CD4-positive, alpha-beta T cell treated with Interleukin-4 for 4 hours (primary cell): ENCODE measurements at places on chromosomes 6 and 20.

GRCh38 chr20:31566658-31567379 is 38.3 kb upstream of the ID1 start:
- peak; percentile 13 for DNase-seq

GRCh38 chr20:36572701-36573102 is 695 bp upstream of the TGIF2 start:
- peak; percentile 80 for DNase-seq

- DNase-seq = peak; percentile 30
These were observed 220.8 kb downstream of the TRDN start for GRCh38 chr6:123415844-123416468.

- no peak for DNase-seq
These were observed 97.3 kb upstream of the CHD6 start for GRCh38 chr20:41715526-41715925.

DNA sequence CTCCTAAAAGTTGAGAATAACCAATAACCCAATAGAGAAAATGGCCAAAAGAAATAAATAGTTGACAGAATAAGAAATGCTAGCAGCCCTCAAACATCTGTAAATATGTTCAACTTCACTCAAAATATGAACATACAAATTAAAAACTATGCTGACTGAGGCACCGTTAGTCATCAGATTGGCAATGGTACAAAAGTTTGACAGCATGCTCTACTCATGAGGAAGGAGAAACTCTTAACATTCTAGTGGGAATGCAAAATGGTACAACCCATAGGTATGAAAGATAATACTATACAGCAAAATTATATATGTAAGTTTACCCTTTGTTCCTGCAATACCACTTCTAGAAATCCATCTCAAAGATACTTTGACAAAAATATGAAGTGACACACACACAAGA is 1.6 kb upstream of the ZSCAN12 start:
- DNase-seq = no peak

GRCh38 chr6:139409026-139409425 is 34.6 kb upstream of the CITED2 start:
- DNase-seq = no peak

GRCh38 chr6:81609736-81610135 is 142.7 kb downstream of the TENT5A start:
- DNase-seq = no peak

GRCh38 chr6:37258405-37259105 is 611 bp upstream of the TMEM217 start:
- DNase-seq = no peak

DNA sequence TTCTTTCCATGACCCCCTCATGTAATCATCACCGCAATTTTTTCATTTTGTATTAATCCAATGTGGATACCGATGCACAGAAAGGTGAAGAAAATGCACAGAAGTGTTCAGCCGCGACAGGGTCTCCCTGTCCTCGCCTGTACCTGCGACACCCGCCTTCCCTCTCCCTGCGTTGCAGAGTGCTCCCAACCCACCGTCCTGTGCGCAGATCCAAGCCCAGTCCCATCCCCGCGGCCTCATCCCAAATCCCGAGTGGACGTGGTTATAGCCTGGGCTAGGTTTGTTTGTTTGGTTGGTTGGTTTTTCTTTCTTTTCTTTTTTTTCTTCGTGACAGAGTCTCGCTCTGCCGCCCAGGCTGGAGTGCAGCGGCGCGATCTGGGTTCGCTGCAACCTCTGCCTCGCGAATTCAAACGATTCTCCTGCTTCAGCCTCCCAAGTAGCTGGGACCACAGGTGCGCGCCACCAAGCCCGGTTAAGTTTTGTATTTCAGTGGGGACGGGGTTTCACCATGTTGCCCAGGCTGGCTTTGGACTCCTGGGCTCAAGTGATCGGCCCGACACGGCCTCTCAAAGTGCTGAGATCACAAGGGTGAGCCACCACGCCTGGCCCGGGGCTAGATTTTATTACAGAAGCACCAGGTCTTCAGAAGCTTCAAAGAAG is 536 bp upstream of the RAET1G start:
- no peak for DNase-seq

DNA sequence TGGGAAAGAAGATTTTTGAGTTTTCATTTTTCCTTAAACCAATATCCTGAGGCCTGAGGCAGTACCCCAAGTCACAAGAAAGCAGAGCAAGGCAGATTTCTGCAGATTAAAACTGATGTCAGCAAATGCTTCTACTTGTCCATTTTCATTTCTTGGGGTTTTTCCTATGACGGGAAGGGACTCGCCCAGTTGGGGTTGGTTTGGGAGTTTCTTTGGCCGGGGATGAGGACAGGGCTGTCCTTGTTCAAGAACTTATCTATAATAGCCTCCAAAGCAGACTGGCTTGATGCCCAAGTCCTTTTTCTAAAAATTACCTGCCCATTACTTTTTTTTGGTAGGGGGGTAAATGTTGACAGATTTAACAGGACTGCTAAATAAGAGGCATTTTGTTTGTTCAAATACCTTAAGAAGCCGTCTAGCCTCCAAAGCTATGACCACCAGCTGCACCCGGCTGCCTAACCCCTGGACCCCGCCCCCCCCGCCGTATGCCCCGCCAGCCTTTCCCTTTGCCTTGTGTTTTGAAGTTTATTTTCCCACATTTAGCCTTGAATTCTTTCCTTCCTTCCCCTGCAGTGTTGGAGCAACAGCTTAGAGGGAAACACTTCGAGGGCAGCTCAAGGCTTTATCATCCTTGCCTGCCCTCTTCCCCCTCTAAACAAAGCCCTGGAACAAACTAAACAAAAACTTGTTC is 2.5 kb downstream of the KCNK5 start:
- no peak for DNase-seq

DNA sequence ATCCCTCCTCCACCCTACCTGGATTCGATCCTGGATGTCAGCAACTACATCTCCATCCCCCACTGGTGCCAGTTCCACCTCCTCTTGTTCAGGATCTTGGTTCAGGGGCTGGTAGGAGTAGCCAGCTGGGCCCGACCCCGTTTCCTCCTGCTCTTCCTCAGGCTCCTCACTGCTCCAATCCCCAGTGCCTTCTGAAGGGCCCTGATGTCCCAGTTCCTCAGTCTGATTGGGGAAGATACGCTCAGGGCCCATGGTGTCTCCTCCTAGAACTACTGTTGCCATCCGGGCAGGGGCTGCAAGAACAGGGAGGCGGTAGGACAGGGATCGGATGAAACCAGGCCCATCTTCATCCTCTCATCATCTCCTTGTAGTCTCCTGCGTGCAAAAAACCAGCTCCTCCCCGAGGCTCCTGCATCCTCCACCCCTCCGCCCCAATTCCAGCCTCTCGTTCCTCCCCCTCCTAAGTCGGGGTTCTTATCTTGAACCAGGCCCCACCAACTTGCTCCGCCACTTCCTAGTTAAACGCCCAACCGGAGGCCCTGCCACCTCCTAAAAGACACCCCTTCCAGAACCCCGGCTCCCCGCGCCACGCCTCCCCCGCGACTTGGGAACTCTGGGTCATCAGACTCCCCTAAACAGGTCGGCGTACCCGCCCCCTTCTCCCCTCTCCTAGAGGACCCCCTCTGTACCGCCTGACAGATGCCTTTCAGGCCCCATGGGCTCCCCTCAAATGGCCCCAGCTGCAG is 476 bp downstream of the MEA1 start:
- DNase-seq = no peak

GRCh38 chr6:100573166-100573565 is 108.4 kb upstream of the SIM1 start:
- DNase-seq = no peak

DNA sequence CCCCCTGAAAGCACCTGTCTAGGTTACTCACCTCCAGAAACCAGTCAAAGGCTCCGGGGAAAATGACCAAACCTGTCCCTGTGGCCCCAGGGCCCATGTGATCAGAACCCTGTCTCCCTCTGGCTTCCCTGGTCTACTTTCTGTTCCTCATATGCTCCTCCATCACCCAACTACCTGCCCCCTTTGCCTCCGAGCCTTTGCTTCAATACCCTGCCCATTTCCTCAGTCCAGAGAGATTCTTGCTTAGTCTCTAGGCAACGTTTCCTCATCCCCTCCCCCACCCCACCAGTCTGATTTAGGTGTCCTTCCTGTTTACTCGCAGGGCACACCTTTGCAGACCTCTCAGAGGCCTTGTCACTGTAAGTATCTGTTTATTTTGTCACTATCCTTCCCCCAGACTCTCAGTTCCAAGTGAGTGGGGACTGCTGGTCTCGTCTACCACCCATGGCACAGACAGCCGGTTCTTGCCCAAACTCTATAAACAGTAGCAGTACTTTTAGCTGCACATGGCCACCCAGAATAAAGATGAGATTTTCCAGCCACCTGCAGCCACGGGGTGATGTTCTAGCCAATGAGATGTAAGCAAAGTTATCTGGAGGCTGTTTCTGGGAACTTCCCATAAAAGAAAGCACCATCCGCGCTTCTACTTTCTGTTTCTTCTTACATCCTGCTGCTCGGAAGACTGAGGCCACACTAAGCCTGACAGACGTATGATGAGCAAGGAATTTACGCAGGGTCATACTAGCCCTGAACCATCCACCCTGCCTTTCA is 13.3 kb downstream of the ELOVL5 start:
- peak; percentile 89 for DNase-seq

GRCh38 chr6:15578716-15579391 is 84.0 kb downstream of the DTNBP1 start:
- DNase-seq = no peak

GRCh38 chr6:51626391-51626790 is 461.0 kb downstream of the PKHD1 start:
- no peak for DNase-seq

DNA sequence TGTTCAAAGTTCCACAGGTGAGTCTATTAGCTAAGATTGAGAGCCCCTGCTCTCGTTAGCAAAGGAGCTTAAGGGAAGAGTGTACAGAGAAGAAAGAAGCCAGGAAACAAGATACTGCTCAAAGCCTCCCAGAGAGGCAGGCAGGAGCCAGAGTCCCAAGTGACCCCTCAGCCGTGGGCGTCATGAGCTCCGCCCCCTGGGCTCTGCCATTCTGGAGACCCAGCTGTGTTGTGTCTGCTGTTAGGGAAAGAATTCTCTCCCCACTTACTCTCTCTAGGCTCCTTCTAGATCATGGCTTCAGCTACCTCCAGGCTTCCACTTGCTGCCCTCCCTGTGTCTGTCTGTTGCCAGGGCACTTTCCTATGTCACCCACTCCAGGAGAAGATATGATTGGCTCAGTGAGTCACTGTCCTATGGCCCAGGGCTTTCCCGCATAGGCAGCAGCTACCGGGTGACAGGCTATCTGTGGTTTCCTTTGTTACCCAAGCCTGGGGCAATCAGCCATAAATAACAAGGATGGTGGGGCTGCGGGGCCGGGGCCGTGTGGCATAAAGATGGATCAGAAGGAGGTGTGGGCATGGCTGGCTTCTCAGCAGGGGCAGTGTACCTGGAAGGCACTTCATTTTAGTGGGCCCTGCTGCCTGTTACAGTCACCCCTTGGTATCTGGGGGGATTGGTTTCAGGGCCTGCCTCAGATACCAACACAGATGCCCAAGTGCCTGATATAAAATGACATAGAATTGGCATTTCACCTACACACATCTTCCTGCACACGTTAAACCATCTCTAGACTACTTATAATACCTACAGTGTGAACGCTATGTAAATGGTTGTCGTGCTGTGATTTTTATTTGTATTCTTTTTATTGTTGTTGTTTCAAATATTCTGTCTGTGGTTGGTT is 118.9 kb downstream of the ARMC2 start:
- DNase-seq = peak; percentile 30

- DNase-seq = no peak
These were observed 102.2 kb downstream of the DCDC2 start for GRCh38 chr6:24255676-24256075.

DNA sequence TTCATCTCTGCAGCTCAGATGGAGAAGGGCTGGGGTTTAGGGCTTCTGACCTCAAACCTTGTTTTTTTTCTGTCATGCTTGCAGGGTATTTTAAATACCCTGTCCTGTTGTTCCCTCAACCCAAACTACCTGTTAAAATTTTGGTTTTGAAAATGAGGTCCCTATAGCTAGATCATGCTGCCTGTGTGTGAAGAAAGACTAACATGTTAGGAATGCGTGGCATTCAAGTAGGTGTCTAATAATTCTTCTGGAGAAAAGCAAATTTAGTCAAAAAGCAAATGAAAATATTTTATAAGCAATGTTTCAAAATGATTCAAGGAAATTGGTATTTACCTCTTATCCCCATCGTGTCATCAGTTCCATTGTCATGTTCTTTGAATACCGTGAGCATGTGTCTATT is 77.2 kb upstream of the C20orf144 start:
- no peak for DNase-seq
